Stimulated activated CD4-positive, alpha-beta T cell treated with anti-CD3 and anti-CD28 coated beads, TNF-alpha, amount 100 ng/mL, for 1 hour (primary cell): ENCODE measurements at places on chromosomes 5 and 9.

- DNase-seq: no peak
Measured at GRCh38 chr9:88198341-88198807, 60.1 kb upstream of the SPATA31C2 start.

DNA sequence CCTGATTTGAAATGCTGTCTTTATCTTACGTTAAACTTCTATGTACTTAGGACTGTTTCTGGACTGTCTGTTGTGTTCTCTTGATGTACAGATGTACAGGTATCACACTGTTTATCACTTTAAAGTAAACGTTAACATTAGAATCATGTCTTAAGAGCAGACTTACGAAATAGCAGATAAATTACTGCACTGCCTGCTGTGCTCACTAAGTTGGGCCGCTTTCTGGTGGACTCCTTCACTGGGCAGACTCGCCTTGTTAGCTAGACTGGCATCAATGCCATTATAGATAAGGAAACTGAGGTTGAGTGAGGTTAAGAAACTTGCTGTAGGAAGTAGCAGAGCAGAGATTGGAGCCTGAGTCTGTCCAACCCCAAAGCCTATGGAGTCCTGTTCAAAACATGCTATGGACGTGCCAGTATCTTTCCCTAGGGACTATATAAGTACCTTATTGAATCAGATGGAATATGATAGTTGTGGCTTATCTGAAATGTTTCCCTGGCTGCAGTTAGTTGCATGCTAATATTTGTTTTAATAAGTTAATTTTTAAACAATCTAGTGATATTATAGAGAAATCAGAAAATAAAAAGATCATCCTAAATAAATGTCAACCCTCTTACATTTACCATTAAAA, 16.9 kb downstream of the ZNF618 start:
- no peak for DNase-seq

GRCh38 chr5:181163487-181164075, 16.2 kb downstream of the OR2V2 start:
- no peak for DNase-seq

GRCh38 chr5:56608217-56608925, 207.0 kb upstream of the MAP3K1 start:
- no peak for DNase-seq

GRCh38 chr5:132464156-132464939, 26.2 kb downstream of the IRF1 start:
- DNase-seq: no peak

- DNase-seq: no peak
Measured at GRCh38 chr5:116382032-116382873, 192.4 kb downstream of the SEMA6A start.

DNA sequence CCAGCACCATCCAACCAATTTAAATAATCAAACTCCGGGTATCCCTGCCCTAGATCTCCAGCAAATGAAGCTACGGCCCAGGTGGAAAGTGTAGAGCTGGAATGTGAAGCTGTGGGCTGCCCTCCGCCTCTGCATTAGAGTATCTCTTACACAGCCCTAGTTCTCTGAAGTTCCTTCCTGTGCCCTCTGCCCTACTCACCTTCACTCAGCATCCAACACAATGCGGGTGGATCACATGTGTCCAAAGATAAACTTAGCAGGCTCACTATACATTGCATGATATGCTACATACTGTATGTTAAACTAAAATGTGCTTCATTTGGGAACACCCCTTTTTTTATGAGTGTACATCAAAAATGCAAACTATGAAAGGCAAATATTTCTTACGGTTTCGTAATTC, 70.0 kb upstream of the RAD23B start:
- DNase-seq: no peak

DNA sequence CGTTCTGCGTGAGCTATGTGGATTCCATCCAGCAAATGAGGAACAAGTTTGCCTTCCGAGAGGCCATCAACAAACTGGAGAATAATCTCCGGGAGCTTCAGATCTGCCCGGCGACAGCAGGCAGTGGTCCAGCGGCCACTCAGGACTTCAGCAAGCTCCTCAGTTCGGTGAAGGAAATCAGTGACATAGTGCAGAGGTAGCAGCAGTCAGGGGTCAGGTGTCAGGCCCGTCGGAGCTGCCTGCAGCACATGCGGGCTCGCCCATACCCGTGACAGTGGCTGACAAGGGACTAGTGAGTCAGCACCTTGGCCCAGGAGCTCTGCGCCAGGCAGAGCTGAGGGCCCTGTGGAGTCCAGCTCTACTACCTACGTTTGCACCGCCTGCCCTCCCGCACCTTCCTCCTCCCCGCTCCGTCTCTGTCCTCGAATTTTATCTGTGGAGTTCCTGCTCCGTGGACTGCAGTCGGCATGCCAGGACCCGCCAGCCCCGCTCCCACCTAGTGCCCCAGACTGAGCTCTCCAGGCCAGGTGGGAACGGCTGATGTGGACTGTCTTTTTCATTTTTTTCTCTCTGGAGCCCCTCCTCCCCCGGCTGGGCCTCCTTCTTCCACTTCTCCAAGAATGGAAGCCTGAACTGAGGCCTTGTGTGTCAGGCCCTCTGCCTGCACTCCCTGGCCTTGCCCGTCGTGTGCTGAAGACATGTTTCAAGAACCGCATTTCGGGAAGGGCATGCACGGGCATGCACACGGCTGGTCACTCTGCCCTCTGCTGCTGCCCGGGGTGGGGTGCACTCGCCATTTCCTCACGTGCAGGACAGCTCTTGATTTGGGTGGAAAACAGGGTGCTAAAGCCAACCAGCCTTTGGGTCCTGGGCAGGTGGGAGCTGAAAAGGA, 10.9 kb downstream of the QRFP start:
- no peak for DNase-seq

DNA sequence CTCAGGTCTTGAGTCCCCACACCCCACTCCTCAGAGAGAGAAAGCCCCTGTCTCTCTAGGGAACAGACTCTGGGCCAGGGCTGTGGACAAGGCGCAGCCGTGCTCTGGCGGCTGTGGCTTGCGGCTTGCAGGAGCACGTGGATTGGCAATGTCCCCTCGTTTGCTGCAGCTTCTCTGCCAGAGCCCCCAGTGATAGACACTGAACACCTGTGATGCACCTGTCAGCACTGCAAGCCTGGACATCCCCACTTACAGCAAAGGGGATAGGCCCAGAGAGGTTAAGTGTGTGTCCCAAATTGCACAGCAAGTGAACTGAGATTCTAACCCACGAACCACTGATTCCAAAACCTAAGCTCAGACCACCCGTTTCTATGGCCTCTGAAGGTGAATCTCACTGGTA, 7.0 kb downstream of the GFI1B start:
- no peak for DNase-seq

DNA sequence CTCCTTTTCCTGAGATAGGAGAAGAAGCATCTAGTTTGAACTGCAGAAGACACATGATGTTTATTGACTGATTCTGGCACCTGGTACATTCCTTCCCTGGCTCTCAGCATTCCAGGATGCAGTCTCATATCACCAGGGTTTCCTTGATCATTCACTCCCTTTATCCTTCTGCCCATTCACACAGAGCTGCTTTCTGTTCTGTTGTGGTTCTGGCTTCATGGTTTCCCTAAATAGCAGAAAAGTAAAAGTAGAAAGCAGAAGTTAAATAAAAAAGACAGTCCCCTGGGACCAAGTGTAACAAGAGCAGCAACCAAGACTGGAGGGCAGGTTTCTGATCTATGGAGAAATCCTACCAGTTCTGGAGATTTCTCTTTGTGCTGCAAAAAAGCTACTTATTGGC, 3.2 kb downstream of the IFNA8 start:
- no peak for DNase-seq

GRCh38 chr9:110578575-110579033, 937 bp downstream of the SVEP1 start:
- DNase-seq: no peak

DNA sequence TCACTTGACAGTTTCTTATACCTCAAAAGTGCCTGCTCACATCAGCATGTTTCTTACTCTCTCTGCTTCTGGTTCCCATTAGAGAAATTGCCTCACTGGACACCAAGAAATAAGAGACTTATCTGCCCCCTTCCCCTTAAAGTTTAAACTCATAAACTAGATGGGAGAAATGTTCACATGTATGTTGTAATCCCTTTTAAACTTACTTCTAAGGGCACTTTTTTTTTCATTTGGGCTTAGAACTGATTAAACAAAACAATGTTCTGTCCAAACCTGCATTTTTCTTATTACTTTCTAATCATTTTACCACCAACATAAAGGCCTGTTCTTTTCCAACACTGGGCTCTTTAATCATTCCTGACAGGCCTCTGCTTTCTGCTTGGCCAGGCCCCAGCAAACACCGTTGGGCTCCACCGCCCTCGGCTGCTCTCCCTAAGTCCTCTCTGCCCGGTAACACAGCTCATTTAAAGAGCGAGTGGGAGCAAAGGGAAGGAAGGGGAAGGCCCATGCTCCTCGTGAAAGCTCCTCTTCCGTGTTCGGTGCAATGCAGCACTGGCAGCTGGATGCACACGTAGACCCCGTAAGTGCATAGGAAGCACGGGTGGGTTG, 53.4 kb downstream of the ROR2 start:
- no peak for DNase-seq

- no peak for DNase-seq
Measured at GRCh38 chr5:143850050-143850683, 38.2 kb downstream of the HMHB1 start.

GRCh38 chr5:73440262-73440661, 8.3 kb downstream of the FOXD1 start:
- DNase-seq: no peak

- no peak for DNase-seq
Measured at GRCh38 chr5:1729641-1730486, 69.8 kb downstream of the MRPL36 start.

GRCh38 chr5:62457071-62457470, 44.5 kb downstream of the IPO11 start:
- no peak for DNase-seq

DNA sequence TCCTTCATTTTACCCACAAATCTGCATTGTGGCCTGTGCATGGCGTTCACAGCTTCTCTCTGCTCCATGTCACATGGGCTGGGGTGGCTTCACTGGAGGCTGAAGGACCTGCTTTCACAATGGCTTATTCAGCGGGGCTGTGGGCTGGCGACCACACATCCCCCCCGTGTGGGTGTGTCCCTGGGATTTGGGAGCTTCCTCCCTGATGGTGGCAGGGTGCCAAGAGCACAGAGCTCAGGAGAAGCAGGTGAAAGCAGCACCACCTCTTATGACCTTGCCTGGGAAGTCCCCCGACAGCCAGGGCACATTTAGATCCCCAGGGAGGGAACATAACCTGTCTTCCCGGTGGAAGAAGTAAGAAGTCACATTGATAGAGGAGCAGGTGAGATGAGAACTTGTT, 5.0 kb upstream of the MED10 start:
- DNase-seq: no peak

- DNase-seq: no peak
Measured at GRCh38 chr9:126261584-126262356, 64.9 kb upstream of the MVB12B start.

DNA sequence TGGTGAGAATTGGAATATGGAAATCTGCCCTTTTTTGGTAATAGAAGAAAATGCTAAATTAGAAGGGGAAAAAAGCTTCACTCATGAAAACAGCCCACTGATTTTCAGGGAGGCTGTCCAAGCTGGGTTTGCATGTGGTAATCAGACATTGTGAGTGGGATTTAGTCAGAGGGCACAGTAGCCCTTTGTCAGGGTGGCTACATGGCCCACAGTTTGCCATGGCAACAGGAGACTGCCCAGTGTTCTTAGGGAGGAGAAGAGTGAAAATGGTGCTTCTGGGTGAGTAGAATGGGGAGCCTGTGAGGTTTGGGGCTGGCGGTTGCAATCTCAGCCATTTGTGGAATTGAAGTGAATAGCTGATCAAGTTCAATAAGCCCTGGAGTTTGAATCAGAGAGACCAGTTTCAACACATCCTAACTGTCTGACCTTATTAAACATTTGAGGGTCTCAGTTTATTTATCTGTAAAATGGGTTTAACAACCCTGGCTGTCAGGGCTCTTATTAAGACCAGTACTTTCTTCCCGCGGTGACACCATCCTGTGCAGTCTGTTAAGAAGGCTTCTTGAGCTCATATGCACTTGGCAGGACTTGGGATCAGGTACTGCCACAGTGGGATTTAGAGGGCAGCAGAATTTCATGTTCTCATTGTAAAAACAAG, 107.6 kb upstream of the TNC start:
- no peak for DNase-seq
